NCI-H1105 (cell line): ENCODE measurements at places on chromosomes 2 and 18.
A peak's percentile ranks its signal among the peaks of the same experiment; 100 is the strongest.

- DNase-seq = peak; percentile 26
These were observed 24.5 kb upstream of the PPP4R1 start for GRCh38 chr18:9638886-9639285.

GRCh38 chr2:234686088-234686890 is 189.4 kb upstream of the ARL4C start:
- DNase-seq = no peak

- DNase-seq = no peak
These were observed 83.5 kb downstream of the LDLRAD4 start for GRCh38 chr18:13302040-13302439.

DNA sequence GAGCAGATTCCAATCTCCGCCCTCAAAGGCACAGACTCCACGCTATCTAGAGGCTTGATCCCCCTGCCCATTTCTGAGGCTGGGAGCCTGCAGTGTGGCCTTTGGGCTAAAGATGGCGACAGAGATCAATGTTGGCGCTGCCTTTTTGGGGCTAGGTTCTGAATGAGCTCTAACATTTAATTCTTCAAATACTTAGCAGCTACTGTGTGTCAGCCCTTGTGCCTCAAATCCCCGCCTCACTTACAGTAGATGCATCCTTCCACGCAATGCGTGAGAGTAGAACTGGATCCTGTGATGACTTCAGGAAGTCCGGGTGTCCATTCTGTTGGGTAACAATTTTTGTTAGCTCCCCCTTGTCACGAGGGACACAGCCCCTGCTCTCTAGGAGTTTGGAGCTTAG is 12.4 kb downstream of the IL1F10 start:
- DNase-seq = no peak

- no peak for DNase-seq
These were observed 78.0 kb upstream of the SERTAD2 start for GRCh38 chr2:64731746-64732145.

DNA sequence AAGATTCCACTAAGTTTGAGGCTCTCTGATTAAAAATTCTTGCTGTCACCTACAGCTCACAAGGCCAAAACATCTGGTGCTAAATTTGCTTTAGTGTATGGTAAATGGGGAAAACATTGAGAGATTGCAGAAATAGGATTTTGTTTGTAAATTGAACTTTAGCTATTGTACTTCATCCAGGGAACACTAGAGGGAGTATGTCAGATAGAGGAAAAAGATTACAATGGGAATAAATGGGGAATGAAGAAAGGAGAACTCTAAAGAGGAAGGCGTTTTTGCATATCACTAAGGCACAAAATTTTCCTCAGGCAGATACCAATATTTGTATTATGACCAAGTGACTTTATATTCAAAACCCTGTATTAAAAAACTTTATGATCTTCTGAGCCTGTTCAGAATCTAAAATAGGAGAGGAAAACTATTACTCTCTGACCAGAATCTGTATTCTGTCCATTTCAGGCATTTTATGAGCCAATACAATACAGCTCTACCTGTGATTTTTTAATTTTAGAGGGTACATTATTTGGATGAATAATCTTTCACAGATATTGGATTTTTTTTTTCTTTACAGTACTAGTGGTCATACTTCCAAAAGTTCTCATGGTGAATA is 52.3 kb upstream of the ITGB6 start:
- DNase-seq = peak; percentile 1

GRCh38 chr18:12520442-12520992 is 112.8 kb downstream of the PRELID3A start:
- DNase-seq = no peak

GRCh38 chr2:66582987-66583880 is 148.3 kb downstream of the MEIS1 start:
- DNase-seq = no peak

GRCh38 chr2:31258351-31258750 is 24.4 kb downstream of the EHD3 start:
- no peak for DNase-seq

DNA sequence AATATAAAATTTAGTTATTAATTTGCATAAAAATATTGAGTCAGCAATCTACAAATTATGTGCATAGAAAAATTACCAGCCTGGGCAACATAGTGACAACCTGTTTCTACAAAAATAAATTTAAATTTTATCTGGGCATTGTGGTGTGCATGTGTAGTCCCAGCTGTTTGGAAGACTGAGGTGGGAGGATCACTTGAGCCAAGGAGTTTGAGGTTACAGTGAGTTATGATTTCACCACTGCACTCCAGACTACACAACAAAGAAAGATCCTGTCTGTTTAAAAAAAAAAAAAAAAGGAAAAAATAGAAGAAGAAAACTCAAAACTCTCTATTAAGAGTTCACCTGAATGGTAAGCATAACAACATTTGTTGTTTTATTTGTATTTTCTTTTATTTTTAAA is 1048.4 kb upstream of the CDH2 start:
- DNase-seq = no peak

DNA sequence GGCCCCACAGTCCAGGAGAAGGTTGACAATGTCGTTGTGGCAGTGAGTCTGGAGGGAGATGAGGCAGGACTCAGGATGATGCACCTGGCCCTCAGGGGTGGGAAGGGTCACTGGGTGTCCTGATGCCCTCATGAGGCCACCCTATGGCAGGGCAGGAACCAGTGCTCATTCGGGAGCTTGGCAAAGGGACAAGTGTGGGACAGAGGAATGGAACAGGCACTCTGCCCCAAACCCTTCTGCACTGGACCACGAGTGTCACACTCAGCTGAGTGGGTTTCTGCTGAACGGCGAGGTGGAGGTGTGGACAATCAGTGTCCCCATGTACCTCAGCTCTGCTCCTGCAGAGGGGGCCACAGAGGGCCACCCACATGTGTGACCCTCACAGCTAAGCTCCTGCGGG is 32.0 kb downstream of the ANKMY1 start:
- DNase-seq = no peak

DNA sequence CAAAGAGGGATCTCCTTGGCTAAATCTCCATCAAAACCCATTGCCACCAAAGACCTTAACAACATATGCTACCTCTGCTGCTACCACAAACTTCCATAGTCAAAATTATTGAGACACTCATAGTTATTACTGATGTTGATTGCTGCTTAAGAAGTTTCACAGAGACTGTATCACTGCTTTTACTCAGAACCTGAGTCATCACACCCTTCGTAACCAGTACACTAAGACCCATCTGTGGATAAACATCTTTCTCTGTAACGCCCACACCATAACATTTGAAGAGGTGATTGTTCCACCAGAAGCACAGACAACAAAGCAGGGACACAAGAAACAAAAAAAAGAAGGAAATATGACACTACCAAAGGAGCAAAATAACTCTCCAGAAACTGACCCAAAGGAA is 1563.1 kb downstream of the LRP1B start:
- DNase-seq = no peak

DNA sequence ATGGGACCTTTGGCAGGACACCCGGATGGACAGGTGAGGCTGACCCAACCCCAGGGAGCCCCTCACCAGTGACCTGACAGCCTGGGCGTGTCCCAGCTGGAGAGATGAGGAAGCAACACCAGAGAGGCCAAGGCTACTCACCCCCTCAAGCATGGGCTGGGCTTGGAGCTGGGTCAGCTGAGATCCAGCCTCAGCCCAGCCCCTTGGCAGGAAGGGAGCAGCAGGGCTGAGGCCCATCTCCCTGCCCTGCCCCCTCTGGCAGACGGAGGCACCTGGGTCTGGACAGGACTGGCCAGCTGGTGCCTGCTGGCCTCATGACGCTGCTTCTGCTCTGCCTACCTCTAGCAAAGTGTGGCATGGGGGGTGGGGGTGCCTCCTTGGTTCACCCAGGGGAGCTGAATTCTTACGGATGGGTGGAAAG is 37.8 kb downstream of the HS6ST1 start:
- no peak for DNase-seq

DNA sequence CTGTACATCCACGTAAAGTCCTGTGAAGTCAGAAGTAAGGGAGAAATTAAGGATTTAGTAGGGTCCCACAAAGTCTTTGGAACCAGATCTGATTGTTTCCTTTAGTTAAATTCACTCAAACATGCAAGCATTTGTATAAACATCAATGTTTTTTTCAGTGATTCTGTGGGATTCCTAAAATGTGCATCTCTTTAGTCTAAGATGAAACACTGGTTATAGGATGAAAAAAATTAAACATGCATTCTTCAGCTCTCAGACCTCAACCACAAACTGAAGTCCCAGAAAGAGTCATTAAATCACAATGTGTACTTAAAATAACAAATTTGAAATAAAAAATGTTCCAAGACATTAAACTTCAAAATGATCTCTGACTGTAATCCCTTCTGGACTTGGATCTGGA is 76.5 kb upstream of the APCDD1 start:
- DNase-seq = no peak

DNA sequence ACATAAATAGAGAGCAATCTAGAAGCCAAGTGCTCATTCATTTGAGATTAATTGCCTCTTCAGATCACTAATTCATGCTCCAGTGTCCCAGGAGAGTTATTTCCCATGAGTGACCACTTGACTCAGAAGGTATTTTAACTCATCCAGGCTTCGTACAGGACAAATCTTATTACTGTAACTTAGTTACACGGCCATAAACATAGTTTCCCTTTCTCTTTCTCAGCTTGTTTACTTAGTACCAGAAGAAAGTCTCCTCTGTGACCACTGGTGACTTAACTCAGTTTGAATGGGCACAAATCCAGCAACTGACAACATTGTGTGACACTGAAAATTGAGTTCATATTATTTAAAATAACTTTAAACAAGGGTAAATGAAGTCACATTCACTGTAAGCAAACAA is 25.3 kb downstream of the MMADHC start:
- peak; percentile 78 for DNase-seq

DNA sequence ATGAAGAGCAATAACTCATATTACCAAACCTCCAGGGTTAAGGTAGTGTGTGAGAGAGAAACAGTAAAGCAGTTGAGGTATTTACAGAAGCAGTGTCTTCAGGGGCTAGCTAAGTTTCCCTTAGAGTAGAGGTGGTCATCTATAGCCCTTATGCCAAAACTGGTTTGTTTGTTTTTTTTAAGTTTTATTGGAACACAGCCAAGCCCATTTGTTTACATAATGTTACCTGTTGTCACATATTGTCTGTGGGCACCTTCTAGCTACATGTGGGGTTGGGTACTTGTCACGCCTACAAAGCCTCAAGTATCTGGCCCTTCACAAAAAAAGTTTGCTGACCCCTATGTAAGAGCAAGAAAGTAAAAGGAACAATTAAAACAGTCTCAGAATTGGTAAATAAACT is 39.4 kb downstream of the ACTR2 start:
- no peak for DNase-seq

DNA sequence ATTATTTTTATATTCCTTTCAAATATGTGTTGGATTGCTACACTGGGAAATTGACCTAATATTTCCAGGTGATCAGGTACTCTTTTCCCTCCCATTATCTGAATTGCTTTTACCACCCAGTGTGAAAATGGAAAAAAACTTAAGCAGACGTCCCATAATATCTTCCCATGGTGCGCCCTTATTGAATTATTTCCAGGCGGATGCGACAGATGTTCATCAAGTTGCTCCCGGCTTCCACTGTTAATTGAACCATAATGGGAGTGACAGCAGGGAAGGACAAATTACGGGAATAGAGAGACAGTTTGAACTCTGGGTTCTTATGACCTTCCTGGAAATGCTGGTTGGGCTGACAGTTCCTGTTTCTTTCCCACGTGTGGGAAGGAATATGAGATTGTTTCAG is 93.3 kb downstream of the THSD7B start:
- DNase-seq = no peak
